ENCODE measurements at places on chromosomes 11 and 22. TPM values are rescaled to one million over a fixed set of nuclear protein-coding genes. Genes with fewer than 3 reads are reported as not detected.

DNA sequence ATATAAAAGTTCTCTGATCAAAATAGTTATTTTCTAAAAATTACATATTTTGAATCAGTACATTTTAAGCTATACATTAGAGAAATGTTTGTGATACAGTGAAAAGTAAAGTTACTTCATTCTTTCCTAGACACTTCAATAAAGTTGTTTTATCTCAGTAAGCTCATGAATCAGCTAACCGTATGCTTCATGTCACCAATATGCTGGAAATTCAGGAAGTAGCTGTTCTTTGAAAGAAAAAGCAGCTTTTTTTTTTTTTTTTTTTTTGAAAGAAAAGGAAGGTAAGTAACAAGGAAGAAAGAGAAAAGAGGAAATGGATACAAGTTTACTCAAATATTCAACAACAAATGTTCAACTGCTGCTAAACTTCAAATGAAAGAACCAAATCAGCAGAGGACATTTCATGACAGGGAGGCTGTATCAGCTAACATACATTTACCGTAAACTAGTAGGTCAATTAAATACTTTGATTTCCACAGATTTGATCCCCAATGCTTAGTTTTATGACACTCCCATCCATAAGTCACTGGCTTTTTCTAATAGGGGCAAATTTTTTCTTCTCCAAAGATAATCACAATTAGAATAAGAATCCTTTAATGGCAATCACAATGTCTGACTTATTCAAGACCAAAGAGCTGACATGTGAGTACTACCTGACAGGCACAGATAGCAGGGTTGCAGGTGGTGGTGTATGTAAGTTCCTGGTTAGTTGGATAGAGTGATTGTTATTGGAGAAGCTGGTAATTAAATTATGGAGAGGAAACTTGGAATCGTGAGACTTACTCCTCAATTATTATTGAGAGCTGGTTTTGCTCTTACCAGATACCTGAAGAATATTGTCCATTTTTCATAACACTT lies 754 bp downstream of the OR52A1 start:
- DNase-seq, result no peak

DNA sequence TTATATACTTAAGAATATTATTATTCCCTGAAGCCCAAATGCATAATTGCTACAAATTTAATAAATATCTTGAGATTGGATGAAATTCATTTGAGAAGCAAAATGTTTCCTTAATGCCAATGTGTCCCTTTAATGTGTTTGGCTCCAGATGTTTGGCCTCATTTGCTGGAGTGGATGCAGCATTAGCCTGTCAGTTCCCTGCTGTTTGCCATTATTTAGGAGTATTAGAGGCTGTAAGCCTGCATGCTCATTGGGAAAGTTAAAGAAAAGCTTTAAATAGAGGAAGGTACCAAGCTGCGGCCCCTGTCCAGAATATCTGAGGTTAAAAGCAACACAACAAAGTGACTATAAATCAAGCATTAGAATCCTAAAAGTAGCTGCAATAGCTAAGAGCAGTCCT lies 54.8 kb upstream of the PITPNB start:
- no peak for DNase-seq

DNA sequence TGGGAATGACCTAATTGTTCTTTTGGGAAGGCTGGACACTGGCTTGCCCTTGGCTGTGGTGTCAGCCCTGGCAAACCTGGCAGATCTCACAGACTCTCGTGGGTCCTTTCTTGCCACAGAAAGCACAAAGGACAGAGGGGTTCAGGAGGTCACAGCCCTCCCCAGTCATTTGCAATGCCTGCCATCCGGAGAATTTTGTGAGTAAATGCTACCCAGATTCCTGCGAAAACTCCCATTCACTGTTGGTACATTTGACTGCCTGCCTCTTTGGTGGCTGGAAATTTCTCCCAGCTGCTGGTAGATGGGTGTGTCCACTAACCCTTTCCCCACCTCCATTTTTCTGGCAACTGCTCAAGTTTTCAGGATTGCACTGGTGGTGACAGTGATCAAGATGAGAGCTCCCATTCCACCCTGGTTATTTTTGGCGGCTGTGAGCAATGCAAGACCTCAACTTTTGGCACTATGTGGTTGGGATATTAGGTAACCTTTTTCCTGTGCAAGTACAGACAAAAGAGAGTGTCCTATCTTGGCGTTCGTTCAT lies 155.7 kb downstream of the NAV2 start:
- DNase-seq, result peak; percentile 34

GRCh38 chr11:119087747-119088241 lies 3.1 kb downstream of the HMBS start:
- no peak for DNase-seq

The YPEL1 gene
- total RNA-seq, result 1.9 TPM

The ASRGL1 gene
- 9.5 TPM for total RNA-seq
